RCC 7860 (cell line): ENCODE measurements at places on chromosomes 2 and 18.

DNA sequence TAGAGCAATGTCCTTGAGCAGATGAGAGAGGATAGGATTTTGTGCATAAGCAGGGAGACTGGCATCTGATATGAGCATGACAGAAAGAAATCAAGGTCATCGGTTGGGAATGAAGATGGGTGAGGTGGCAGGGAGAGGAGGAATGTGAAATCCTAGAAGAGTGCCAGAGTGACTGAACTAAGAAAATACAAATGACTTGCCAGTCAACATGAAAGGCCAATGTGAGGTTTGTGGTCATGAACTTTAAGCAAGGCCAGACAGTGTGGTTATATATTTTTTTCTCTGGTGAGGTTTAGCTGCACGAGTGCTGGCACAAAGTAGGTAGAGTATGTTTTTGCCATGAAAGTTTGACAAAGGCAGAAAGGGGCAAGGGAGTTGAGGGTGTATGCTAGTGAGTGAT lies 21.2 kb downstream of the QPCT start:
- DNase-seq = peak; percentile 82

DNA sequence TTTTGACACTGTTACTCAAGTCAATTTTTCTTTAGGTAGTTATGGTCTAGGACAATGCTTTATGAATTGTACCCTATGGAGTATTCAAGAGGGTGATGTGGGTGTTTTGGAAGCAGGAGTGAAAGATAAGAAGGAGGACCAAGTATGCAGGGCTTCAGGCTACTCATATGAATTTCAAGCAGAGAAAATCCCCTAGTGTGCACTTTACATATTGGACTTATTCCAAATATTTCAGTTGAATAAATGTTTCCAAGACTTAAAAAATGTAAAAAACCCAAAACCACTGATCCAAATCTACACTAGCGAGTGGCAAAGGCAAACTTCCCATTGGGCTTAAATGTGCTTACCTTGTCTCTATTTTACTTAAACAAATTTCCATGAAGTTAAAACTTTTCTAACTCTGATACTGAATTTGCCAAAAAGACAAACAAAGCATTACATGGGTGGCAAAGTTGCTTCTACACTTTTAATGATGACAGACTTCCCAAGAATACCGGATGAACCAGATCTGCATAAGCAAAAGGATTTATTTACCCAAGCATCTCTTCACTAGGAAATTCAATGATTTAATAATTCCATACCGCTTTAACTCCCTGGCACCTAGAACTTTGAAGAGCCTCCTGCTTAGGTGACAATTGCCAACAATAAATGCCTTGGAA lies 1233.5 kb upstream of the NXPH2 start:
- DNase-seq = no peak

DNA sequence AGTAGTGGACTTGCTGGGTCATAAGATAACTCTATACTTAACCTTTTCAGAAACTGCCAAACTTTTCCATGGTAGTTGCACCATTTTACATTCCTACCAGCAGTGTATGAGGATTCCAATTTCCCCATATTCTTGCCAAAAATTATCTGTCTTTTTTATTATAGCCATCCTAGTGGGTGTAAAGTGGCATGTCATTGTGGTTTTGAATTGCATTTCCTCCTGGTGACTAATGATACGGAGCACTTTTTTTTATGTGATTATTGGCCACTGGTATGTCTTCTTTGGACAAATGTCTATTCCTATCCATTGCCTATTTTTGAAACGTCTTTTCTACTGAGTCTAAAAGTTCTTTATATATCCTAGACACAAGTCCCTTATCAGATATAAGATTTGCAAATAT lies 44.3 kb downstream of the CACNB4 start:
- DNase-seq = peak; percentile 62

DNA sequence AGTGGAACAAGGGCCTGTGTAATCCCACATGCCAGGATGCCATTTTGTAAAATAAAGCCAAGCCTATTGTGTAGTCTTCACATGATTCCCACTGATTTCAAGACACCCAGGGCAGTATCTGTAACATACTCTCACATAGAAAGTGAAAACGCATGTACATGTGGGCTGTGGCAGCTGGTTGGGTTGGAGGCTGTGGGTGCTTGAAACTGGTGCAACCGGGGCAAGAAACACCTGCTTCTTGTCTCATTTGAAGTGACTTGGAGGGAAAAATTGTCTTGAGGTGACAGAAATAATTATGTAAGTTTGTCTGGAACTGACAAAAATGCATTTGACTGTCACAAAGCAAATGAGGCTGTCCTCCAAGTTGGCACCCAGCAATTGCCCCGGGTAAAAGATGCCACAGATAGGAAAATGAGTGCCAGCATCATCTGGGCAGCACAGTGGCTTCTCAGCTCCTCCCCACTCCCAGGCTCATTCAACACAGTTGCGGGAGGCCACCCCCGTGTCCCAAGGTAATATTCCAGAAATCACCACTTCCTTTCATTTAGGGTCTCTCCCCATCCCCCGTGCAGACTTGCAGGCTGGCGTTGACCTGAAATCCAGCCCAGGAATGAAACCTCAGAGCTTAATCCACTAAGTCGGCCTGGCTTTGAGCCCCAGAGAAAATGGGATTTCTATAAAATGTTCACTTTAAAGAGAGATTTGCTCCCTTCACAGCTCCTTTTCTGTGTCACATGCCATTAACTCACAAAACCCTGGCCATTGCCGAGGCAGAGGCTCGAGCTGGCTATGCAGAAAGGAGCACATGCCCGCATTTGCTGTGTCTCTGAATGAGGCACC lies 293.9 kb upstream of the PARD3B start:
- no peak for DNase-seq

- DNase-seq = no peak
These were observed 375.9 kb downstream of the TNS1 start for GRCh38 chr2:217626926-217627325.

DNA sequence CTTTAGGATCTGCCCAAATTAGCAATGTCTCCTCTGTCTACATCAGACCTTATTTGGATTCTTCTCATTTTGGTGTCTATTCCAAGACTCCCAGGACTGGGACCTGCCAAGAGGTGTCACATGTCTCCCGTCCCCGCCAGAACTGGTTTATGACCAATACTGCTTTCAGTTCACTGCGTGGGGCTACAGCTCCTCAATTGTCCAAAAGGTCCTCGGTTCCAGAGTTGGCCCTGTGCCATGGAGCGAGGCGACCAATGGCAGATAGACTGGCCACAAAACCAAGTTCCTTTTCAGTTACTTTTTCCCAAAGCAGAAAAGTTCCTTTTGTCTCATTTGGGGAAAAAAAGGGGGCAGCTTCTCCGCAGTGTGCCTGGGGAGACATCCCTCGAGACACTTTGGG lies 144.1 kb upstream of the ZNF236 start:
- DNase-seq = no peak

DNA sequence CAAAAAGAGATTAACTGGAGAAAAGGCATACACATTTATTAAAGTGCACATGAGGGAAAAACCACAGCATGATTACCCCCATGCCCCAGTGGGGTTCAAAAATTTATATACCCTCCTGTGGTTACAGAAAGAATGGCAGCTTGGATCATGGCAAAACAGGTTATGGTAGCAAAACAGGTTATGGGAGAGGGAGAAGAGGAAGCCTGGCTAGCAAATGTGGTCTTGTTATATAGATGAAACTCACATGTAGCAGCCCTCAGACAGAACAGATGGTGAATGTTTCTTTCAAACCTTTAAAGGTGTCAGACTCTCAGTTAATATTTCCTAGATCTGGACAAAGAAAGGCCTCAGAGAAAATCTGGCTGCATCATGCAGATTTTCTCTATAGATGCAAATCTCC lies 178.2 kb upstream of the ZC3H15 start:
- no peak for DNase-seq

DNA sequence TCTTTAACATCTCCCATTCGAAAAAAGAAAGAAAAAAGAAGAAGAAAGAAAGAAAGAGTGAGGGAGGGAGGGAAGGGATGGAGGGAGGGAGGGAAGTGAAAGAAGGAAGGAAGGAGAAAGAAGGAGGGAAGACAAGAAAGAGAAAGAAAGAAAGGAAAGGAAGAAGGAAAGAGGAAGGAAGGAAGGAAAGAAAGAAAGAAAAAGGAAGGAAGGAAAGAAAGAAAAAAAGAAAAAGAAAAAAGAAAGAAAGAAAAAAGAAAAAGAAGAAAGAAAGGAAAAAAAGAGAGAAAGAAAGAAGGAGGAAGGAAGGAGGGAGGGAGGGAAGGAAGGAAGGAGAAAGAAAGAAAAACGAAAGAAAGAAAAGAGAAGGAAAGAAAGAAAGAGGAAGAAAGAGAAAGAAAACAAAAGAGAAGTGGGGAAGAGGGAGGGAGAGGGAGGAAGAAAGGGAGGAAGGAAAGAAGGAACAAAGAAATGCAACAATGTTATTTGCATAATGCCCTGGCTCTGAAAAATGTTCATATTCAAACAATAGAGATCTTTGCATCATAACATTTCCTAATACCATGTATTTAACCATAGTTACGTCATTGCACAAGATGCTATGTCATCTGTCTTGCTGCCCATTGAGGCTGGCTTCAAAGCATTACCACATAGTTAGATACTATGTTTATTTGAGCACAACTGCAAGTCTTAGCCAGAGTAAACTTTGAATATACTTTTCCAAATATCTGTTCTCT lies 550.6 kb downstream of the DSC3 start:
- DNase-seq = no peak

- no peak for DNase-seq
These were observed 218.3 kb downstream of the GLI2 start for GRCh38 chr2:120953843-120954584.

GRCh38 chr2:1656961-1657841 lies 87.1 kb downstream of the PXDN start:
- no peak for DNase-seq

DNA sequence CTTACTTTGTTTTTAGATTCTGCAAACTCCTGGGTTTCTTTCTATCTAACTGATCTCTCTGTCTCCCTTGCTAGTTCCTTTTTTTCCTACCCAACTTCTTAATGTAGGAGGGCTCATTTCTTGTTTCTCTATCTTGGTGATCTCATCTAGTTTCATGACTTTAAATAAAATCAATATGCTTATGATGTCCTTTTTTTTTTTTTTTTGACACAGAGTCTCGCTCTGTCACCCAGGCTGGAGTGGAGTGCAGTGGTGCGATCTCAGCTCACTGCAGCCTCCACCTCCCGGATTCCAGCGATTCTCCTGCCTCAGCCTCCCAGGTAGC lies 42.2 kb upstream of the IL1RL1 start:
- no peak for DNase-seq

DNA sequence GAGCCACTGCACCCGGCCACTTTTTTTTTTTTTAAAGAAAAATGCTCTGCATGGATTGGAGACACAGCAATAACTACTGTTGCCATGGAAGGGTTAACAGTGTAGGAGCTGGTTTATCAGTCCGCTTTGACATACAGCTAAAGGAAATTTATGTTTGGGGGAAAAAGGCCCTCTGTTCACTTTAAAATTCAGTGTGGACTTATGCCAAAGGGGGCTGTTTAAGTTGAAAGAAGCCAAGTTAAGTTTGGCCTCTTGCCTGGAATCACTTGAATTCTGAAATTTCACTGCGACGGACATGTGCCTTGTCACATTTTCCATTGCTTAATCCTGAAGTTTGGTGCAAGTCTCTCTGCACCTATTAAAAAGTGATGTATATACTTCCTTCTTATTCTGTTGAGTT lies 3.1 kb downstream of the KCNE4 start:
- no peak for DNase-seq

GRCh38 chr18:58188996-58189395 lies 145.0 kb downstream of the NEDD4L start:
- DNase-seq = no peak

DNA sequence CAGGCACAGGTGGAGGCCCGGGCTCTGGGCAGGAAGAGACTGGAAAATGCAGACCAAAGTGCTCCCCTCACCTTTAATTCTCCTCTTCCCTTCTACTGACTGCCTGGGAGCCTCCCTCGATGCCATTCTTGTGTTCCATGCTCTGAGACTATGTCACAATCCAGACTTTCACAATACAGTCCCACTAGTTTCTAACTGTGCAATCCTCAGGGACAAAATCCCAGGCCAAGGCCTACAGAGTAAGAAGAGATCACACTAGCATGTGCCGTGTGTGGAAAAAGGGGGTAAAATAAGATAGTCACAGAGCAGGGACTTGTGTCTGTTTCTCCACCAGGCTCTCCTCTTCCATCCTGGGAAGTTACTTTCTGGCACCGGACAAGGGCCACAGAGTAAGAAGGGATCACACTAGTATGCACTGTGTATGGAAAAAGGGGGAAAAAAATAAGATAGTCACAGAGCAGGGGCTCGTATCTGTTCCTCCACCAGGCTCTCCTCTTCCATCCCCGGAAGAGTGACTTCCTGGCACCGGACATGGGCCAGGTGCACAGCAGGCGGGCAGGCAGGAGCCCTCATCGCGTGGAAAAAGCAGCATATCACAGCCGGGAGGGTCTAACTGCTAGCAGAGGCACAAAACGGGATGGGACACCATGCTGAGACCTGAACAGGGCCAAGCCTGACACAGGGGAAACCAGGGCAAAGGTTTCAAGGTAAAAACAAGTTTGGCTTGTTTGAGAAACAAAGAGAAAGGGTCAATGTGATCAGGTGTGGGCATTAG lies 9.6 kb downstream of the CYB5A start:
- no peak for DNase-seq

DNA sequence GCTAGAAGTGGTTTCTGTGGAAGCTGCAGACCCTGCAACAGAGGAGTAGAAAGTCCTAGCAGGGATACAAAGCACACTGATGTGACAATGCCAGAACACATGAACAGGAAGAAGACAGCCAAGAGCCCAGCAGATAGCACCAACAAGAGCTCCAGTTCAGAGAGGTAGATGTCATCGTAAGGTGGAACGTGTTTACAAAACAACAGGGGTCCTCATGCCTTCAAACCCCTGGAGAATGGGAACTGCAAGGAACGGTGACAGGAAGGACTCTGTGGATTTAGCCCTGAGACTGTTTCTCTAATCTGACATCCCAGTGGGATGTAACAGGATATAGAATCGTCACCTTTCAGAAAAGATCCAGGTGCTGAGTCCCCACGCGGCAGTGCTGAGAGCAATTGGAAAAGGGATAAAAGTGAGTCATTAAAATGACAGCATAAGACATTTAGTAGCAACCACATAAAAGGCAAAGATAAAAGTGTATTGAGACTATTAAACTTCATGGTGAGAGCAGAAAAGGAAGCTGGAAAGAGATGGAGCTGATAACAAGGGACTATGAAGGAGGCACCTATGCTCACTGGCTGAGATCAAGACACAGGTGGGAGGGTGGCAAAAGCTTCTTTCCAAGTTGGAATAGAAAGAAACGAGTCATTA lies 195.2 kb downstream of the FBXO15 start:
- DNase-seq = no peak

- DNase-seq = no peak
These were observed 88.2 kb upstream of the RAPGEF4 start for GRCh38 chr2:172647439-172647838.

GRCh38 chr2:46306330-46306751 lies 9.1 kb downstream of the EPAS1 start:
- peak; percentile 80 for DNase-seq

- DNase-seq = no peak
These were observed 49.3 kb downstream of the HS6ST1 start for GRCh38 chr2:128269063-128269989.
